Myocyte (in vitro differentiated cells): ENCODE measurements at places on chromosomes 12 and 14. TPM values are rescaled to one million over a fixed set of nuclear protein-coding genes. Genes with fewer than 3 reads are reported as not detected.

DNA sequence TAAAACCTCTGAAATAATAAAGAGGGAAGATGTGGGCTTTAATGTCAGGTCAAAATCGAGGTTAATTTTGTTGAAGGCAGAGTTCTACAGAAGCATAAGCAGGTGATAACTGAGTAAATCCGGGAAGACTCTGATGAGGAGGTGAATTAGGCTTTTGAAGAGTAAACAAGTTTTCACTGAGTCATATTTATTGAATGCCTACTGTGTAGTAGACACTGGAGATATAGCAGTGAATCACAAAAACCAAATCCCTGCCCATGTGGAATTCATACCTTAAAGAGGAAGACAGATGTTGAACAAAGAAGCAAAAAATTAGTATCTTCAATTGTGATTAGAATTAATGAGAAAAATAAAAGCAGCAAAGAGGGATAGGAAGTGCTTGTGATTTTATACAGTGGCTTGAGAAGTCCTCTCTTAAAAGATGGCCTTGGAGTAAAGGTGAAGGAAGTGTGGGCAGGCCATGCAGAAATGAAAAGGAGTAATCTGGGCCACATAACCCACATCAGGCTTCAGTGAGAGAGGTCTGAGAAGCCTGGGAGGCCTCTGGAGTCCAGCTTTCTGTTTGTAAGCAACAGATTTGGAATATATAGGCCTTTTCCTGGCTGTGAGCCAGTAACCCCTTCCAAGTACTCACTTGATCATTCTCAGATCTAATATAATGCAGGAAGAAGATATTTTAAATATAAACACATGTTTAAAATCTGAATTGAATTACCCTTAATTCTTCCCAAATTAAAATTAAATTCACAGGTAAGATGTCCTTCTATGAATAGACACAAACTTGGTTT is 46.7 kb downstream of the BHLHE41 start:
- DNase-seq = no peak

DNA sequence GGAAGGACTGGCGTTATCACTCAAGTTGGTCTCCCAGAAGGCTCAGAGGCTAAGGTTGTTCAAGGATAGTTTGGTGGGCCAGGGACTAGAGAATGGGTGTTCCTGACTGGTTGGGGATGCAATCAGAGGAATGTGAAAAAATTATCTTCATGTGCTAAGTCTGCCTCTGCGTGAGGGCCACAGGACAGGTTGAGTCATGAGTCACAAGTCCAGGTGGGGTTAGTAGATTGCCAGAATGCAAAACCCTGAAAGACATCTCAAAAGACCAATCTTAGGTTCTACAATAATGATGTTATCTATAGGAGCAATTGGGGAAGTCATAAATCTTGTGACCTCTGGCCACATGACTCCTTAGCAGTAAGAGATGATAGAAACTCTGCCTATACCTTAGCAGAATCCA is 220.1 kb upstream of the EEA1 start:
- no peak for DNase-seq

DNA sequence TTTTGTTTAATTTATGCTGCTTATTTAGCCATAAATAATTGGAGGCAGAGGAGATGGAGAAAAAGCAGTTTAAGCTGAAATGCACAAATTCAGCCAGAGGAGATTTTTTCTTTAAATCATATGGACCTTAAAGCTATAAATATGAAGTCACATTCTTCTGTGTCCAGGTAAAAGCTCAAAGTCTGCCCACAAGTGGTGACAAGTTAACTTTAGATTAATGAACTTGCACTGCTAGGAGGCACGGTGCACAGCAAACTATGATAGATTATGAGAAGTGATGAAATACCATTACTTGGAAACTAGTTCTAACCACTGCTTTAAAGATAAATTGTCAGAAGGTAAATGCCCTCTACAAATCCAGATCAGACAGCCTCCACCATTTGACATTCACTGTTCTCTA is 69.0 kb downstream of the IFT81 start:
- no peak for DNase-seq

DNA sequence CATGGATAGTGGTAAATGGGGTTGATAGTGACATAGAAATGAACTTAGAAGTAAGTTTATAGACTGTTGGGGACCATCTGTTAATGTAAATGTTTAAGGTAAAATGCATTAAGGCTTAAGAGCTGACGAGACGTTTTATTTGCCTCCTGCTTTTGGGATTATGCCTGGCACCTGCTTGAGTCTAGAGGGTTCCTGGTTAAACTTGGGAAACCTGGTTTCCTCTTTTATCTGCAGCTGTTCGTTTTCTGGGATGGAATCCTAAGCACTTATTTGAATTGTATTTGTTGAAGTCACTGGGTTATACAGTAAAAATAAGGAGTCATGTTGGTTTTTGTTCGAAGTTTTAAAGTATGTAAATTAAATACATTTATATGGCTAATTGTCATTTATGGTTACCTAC is 914.7 kb downstream of the NRXN3 start:
- DNase-seq = peak; percentile 56

GRCh38 chr14:102279282-102279681 is 25.7 kb downstream of the MOK start:
- no peak for DNase-seq

GRCh38 chr14:75088566-75089373 is 19.3 kb downstream of the ZC2HC1C start:
- DNase-seq = peak; percentile 67

- peak; percentile 62 for DNase-seq
Observed at GRCh38 chr12:71636704-71637115, 26.9 kb downstream of the ZFC3H1 start.

DNA sequence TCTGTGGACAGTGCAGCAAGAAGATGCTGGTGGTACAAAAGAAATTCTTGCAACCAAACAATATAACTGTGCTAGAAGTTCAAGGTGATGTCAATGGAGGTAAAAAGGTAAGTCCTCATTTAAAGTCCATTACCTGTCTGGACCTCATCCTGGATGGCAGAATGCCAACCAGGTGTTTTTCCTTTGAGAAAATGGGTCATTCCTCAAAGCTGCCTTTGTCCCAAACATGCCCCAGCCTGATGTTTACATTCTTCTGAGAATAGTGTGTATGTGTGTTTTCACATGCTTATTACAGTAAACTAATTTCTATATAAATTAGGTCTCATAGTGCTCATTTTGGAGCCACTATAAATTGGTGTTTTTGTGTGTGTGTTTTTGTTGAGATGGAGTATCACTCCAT is 24.9 kb downstream of the ACTR6 start:
- no peak for DNase-seq

GRCh38 chr14:98219638-98220037 is 1052.4 kb downstream of the BCL11B start:
- no peak for DNase-seq

- DNase-seq = no peak
Observed at GRCh38 chr12:109169686-109170085, 53.3 kb downstream of the ACACB start.

The ACSM4 gene
- not detected in 2 replicates for total RNA-seq

The ACOT6 gene
- not detected in 2 replicates for total RNA-seq

The MGP gene
- total RNA-seq = not detected in 2 replicates

The GRIP1 gene
- total RNA-seq = 0.80 TPM in 1 of 2 replicates, not detected in the other

The TBX5 gene
- not detected in 2 replicates for total RNA-seq

The HOXC10 gene
- 3.7 and 4.0 TPM in 2 replicates for total RNA-seq
